ENCODE measurements at places on chromosomes 12 and 14.

- no peak for DNase-seq
Measured at GRCh38 chr12:8465301-8465996, 9.7 kb downstream of the CLEC6A start.

DNA sequence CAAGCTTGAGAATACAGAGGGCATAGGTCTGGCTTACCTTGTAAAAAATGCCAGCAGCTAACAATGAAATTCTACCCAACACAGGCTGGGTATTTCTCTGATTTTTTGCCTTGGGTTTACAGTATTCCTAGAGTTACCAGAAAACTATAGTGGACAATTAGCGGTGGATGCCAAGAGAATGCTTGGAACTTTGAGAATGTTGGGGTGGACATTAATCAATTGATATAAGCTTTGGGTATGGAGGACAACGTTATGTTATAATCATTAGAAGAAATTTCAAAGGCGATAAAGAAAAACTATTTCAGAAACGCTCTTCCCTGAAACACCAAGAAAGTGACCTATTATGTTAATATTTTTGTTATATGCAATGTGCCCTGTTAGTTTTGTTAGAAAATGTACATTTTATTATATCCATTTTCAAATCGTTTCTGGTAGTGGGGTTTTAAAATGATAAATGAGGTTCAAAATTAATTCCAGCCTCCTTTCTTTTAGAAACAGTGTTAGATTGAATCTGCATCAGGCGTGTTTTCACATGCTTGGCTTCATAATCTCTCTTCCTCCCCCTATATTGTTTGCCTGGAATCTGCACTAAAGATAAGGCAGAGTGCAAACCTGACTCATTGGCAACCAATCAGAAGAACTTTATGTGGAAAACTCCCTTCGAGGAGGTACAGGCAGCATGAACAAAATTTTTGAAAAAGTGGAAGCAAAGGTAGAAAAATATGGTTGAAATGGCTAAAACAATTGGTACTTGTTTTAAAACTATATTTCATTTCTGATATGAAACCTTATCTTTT lies 1.4 kb upstream of the PTPRQ start:
- no peak for DNase-seq

DNA sequence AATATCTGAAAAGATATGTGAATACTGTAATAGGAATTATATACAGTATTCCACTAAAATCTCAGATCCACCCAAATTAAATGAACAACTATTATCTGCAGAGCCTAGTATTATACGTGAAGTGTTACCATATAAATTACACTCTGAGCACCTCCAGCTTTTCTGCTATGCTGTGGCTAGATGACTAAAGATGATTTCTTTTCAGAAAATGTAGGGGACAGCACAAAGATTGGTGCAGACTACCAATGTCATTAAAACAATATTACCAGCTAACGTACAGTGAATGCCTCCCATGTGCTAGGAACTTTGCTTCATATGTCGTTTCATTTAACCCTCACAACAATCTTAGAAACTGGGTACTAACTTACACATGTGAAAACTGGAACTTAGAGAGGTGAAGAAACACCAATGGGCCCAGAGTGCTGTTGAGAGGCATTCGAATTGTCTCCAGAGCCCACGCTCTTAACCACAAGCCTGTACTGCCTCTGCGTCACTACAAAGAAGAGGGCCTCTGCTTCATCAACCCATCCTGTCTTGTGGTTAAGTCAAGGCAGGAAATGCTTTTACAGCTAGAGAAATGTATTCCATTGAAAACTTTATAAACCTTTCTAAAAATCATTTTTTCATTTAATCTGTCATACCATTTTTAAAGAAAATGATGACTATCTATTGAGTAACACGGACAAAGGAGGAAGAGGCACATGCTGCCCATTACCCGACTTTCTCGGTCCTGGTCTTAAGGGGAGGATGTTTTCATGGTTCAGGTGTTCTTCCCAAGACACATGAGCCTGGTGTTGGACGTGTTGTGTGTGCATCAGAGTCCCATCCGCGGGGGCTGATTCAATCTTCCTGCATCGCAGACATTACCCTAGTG lies 1.3 kb downstream of the GPR65 start:
- peak; percentile 74 for DNase-seq

DNA sequence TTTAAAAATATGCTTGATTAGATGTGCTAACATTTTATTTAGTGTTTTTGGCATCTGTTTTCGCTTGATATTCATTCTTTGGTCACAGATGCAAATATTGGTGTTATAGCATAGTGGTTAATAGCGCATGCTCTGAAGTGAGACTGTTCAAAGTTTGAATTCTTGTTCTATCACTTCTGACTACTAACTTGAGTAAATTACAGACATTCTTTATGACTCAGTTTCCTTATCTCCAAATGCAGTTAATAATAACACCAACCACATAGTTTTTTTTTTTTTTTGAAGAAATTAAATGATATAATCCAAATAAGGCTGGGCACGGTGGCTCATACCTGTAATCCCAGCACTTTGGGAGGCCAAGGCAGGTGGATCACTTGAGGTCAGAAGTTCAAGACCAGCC lies 81.0 kb downstream of the TMX1 start:
- DNase-seq: no peak

DNA sequence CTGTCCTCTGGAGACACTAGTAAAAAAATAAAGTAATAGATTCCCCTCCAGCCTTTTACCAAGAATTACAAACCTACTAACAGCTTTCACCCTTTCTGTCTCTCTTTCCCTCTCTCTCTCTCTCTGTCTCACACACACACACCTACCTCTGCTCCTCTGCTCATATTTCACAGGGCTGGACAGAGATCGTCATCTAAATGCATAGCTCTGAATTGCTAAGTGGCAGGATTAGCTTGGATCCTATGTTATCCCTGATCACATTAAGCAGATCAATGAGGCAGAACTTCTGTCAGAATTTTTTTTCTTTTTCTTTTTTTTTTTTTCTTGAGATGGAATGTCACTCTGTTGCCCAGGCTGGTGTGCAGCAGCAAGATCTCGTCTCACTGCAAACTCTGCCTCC lies 22.9 kb downstream of the VCPKMT start:
- no peak for DNase-seq

DNA sequence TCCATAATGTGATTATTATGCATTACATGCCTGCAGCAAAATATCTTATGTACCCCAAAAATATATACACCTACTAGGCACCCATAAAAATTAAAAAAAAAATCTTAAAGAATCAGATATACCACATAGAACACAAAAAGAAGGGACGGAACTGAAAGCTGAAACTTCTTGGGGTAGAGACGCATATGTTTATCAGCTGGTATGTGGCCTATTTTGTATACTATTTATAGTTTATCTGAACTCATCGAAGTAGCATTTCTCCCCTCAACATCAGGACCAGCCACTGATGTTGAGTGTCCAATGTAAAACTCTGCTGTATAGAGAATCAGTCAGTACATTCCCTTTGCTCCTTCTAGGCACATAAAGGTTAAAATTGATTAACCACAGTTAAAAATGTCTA lies 22.9 kb upstream of the SOS2 start:
- no peak for DNase-seq

DNA sequence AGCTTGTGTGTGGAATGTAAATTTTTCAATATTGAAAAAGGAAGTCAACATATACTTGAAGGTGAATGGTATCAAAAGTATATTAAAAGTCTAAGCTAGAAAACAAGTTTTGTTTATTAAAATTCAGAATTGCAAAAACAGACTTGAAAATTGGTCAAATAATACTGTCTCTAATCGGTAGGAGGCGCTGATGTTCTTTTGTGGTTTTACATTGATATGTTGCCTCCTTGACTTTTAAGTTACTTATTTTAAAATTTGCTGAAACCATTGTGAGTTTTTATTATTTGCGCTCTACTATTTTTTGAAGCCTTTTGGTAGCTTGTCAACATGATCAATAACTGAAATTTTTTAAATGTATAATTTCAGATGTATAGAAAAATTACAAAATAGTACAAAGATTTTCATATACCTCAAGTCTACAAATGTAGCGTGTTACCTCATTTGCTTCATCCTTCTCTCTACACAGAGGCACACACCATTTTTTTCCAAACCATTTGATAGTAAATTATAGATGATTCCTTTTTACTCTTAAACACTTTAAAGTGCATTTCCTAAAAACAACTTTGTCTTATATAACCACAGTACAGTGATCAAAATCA lies 6.9 kb downstream of the RTRAF start:
- no peak for DNase-seq

GRCh38 chr14:52948039-52948438 lies 2.8 kb downstream of the FERMT2 start:
- no peak for DNase-seq

- DNase-seq: no peak
Measured at GRCh38 chr12:105166736-105167135, 59.2 kb downstream of the WASHC4 start.

DNA sequence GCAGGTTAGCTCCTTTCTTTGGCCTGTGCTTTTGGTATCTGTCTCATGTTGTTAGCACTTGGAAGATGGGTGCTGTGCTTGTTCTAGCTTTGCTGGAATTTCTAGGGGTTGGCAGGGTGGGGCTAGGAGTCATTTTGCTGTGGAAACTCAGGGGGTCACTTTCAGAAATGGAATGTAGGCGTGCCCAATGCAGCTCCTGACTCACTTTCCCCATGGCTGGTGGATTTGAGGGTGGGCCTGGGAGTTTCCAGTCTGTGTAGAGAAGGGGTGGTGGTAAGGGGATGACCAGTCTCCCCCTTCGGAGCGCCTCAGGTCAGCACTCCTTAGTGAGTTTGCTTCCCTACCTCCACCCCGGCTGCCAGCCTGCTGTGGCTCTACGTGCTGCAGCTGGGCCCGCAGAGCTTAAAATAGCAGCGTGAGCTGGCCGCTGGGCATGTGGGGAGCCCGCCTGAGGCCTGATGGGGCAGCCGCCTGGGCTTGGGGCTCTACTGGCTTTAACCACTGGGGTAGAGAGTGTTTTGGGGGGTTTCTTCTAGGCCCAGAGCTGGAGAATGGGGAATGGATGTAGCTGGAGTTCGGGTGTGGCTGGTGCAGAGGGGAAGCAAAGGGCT lies 108.2 kb downstream of the TSPAN9 start:
- DNase-seq: no peak

GRCh38 chr12:70774055-70774454 lies 136.8 kb upstream of the PTPRB start:
- no peak for DNase-seq

Data from T-cell (primary cell).